ENCODE measurements at places on chromosomes 12 and 14. TPM values are rescaled to one million over a fixed set of nuclear protein-coding genes. Genes with fewer than 3 reads are reported as not detected.

Gene HNF1A
- total RNA-seq = not detected

DNA sequence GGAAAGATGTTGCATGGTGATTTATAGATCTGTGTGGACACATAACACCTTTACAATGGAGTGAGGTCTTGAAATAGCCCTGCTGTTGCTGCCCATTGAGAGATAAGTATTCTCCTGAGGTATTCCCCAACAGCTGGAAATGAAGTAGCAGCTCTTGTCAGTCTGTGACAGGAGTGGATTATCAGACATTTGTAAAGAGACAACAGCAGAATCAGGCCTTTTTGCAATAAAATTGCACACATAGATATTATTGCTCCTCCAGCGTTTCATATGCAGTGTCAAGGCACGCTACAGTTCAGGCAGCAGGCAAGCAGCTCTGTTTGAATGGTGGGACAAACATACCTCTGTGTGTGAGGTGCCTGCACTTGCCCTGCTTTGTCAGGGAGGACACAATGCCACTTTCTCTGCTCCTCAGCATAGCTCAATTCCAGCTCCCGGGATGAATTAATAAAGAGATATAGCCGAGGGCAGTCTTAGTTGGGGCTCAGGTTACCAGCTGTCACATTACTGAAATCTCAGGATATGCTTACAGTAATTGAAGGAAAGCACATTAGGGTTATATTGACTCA lies 49.4 kb downstream of the BICD1 start:
- no peak for DNase-seq

DNA sequence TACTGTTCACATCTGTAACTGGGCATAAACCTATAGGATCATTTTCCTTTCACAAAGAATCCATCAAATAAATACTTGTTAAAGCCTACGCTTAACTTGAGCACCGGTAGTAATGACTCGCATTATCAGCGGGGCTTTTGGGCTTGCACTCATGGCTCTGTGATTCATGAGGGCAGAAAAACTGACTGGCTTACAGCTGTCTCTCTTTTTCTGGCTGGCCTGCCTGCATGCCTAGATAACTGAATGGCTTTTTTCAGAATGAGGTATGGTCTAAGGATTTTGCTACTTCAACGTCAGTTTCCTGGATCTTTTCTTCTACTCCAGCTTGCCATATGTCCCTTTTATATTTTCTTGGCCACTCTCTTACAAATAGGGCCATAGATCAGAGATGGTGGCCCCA lies 531.1 kb downstream of the NRXN3 start:
- no peak for DNase-seq

Gene ZNF740
- 16.6 TPM for total RNA-seq

- DNase-seq = no peak
These were observed 34.5 kb downstream of the SSPN start for GRCh38 chr12:26229910-26230309.

Gene ACSS3
- total RNA-seq = 18.2 TPM

DNA sequence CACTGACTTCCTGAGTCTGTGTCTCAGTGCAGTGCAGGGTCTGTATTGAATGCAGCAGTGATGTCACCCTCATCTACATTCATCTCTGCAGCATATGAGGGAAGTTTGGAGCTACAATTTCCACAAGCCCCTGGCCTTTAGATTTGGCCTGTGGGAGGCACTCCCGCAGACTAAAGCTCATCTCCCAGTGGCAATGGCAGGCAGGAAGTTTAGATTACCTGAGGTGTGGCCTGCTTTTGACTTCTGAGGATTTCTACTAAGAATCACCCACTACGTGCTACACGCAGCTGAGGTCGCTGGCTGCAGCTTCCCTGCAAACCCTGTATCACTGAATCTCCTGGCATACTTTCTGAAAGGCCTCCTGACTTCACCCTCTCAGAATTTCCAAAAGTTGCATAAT lies 202.2 kb upstream of the PRKD1 start:
- DNase-seq = no peak

- no peak for DNase-seq
These were observed 15.5 kb upstream of the SSPN start for GRCh38 chr12:26179826-26180225.

GRCh38 chr14:51668870-51669269 lies 17.2 kb downstream of the FRMD6 start:
- no peak for DNase-seq

Gene PLXNC1
- 2.0 TPM for total RNA-seq

- no peak for DNase-seq
These were observed 1.8 kb downstream of the SH2B3 start for GRCh38 chr12:111407377-111408115.

Gene TEX52
- total RNA-seq = not detected

DNA sequence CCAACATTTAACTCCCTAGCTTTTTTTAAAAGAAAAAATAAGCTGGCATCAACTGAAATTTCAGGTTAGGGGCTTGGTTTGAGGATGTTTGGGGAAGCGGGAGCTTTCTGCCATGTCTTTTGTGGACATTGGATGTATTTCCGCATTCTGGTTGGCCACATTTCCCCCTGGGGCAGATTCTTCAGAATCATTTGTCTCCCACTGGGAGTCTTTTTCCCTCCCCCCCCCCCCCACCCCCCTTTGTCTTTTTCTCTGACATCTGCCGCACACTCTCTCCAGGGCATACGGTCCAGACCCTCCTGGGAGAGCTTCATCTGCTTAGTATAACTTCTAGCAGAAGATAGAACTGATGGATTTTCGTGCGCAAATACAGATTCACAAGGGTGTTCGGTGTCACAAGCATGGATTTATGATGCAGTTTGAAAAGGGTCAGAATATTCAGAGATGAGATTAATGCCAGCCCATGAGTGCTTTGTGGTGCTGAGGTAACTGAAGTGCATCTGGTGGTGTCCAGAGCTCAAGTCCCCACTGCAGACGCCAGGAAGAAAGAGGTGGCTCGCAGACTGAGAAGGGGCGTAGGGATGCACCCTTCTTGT lies 40.2 kb downstream of the ETV6 start:
- no peak for DNase-seq

DNA sequence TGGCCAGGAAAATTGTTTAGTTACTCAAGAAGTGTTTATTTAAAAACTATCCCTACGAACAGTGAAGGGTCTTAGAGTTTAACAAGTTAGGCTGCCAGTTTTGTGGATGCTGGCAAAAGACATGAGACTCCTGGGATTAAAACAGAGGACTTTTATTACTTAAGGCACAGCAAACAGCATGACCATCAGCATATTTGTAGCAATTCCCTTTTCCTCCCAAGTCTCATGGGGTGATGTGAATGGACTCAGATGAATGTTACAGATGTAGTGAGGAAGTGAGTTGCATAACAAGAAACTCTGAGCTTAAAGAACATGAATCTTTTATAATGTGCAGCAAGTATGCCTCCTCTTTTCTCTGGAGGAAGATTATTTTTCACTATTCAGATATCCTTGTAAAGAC lies 695.8 kb downstream of the RPS29 start:
- DNase-seq = no peak

Gene GPX2
- not detected for total RNA-seq

DNA sequence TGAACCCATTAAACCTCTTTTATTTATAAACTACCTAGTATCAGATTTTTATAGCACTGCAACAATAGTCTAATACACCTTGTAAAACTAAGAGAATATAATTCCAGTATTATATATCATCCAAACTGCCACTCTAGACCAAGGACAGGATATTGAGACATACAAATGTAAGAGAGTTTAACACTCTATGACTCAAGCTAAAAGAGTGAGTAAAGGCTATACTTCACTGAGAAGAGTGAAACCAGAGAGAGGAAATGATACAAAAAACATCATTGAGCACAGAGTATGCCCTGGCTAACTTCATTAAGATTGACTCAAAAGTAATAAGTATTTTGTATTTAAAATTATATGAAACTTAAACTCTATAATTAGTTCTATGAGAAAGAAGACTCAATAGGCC lies 1951.9 kb upstream of the SEL1L start:
- no peak for DNase-seq

Gene FERMT2
- total RNA-seq = 280 TPM

DNA sequence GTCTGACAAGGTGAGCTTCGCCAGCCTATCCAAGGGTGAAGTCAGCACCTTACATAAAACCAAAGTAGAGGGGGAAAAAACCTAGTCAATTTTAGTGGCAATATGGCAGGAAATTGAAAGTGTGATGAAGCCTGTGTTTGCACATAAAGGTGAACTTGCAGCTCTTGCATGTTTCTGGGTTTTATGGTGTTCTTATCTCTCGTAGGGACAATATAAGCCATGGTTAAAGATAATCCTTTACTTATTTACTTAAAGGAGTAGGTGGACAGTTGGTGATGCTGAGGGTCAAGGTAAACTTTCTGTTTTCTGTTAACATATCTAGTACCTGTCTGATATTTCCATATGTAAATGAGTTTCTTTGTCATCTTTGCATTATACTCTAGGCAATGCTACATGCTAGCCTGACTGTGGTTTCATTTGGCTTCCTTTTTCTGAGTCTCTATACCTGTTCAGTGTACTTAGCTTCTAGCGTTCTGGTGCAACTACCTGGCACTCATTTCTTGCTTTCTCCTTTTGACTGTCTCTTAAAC lies 32.8 kb downstream of the CCDC91 start:
- no peak for DNase-seq

Gene SYCP3
- 0.14 TPM for total RNA-seq

Gene PLCZ1
- not detected for total RNA-seq

DNA sequence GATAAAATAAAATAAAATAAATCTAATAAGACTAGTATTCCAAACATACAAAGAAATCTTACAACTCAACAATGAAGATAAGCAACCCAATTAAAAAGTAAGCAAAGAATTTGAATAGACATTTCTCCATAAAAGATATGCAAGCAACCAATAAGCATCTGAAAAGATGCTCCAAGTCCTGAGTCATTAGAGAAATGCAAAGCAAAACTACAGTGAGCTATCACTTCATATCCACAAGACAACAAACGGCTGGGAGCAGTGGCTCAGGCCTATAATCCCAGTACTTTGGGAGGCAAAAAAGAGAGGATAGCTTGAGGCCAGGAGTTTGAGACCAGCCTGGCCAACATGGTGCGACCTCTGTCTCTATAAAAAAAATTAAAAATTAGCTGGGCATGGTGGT lies 26.8 kb downstream of the ZFYVE1 start:
- no peak for DNase-seq

DNA sequence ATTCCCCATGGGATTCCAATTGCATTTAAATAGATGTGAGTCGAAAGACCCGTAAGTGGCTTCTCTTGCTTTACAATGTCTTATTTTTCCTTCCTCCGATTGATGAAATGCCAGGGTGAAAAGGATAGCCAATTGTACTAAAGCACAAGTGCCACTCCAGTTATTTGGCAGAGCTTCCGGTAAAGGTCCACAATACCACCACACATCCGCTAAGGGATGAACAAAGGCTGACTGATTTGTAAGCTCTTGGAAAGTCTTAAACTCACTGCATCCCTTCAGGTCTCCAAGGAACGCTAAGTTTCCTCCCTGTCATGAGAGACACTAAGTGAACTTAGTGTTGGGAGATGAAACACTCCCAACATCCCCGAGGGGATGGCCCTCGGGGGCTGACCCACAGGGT lies 21.2 kb upstream of the RNASE1 start:
- no peak for DNase-seq

- DNase-seq = no peak
These were observed 72.3 kb upstream of the STXBP6 start for GRCh38 chr14:25122211-25122610.

Gene RND1
- total RNA-seq = 5.2 TPM

GRCh38 chr12:123085730-123086487 lies 65.0 kb downstream of the PITPNM2 start:
- no peak for DNase-seq

DNA sequence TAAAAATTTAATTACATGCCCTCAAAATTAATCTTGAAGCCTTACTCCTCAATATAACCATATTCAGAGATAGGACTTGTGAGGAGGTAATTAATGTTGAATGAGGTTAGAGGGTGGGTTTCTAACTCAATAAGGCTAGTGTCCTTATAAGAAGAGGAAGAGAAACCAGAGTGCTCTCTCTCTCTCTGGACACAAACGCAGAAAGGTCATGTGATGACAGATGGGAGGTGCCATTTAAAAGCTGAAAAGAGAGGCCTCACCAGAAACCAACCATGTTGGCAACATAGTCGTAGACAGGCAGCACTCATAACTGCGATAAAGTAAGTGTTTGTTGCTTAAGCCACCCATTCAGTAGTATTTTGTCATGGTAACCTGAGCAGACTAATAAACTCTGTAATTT lies 378.5 kb upstream of the LMO3 start:
- no peak for DNase-seq

- no peak for DNase-seq
These were observed 2.2 kb downstream of the ZFP36L1 start for GRCh38 chr14:68790644-68791077.

Gene SLIRP
- 341 TPM for total RNA-seq

Gene RILPL1
- 17.9 TPM for total RNA-seq

Gene KRT6B
- not detected for total RNA-seq

DNA sequence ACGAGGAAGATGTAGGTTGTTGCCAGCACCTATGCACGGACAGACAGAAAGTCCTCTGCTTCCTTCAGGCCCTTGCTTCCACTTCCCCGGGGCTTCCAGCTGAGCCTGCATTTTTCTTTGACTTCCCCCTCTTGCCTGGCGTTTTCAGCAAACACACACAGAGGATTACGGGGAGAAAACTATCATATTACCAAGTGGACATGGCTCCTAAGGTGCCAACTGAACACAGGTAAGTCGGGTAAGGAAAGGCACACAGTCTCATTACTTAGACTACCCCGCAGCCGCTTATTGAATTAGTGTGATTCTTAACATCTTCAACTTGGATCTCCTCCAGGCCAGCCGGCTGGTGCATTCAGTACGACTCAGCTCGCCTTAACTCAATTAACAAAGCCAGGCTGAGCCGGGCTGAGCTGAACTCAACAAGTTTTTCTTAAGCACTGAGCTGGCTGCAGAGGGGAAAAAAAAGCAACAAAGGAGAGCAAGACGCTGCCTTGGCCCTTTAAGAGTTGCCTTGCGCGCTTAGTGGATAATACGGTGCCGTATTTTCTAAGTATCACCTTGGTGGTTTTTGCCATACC lies 19.2 kb upstream of the MAP1LC3B2 start:
- DNase-seq = peak; percentile 81

DNA sequence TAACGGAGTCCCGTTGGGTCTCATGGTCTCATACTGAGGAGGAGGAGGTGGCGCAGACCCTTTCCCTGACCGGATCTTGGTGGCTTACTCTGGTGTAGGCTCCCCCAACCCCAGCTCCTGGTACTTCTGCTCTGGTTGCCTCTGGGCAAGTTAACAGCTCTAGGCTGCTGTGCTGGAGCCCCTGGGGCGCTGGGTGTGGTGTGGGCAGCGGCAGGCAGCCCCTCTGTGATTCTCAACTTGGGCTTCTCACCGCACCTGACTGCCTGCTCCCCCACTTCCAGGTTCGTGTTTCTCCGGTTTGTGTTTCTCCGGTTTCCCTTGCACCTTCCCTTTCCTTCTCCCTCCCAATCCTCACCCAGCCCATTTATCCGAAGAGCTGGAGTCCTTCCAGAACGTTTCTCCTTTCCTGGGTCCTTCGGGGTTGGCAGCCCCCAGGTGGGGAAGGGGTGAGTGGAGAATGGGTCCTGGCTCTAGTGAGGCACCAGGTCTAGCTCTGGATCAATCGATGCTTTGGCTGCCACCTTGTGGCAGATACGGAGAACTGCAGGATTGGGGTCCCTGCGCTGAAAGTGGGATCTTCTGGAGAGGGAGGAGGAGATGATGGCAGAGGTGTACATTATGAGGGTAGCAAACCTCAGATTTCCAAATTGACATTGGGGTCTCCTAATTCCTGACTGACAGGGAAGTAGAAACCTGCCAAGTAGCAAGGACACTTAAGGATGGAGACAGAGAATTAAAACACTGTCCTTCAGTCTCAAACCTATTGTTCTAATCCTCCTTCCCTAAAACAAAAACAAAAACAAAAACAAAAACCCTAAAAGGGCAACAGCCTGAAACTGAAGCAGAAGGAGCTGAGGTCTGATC lies 8.3 kb downstream of the CISTR start:
- no peak for DNase-seq

Gene PAWR
- 35.8 TPM for total RNA-seq
